ENCODE measurements at places on chromosomes 2 and 18. TPM values are rescaled to one million over a fixed set of nuclear protein-coding genes. Genes with fewer than 3 reads are reported as not detected.

GALR1 gene
- total RNA-seq: 0.06 TPM

TP53I3 gene
- total RNA-seq: 45.1 TPM

MROH2A gene
- not detected for total RNA-seq

SLC5A7 gene
- total RNA-seq: 0.88 TPM

MOCOS gene
- 5.8 TPM for total RNA-seq

HOXD13 gene
- not detected for total RNA-seq

GCKR gene
- total RNA-seq: 2.2 TPM

- DNase-seq: no peak
Measured at GRCh38 chr2:162720559-162721271, 117.9 kb downstream of the KCNH7 start.

DNA sequence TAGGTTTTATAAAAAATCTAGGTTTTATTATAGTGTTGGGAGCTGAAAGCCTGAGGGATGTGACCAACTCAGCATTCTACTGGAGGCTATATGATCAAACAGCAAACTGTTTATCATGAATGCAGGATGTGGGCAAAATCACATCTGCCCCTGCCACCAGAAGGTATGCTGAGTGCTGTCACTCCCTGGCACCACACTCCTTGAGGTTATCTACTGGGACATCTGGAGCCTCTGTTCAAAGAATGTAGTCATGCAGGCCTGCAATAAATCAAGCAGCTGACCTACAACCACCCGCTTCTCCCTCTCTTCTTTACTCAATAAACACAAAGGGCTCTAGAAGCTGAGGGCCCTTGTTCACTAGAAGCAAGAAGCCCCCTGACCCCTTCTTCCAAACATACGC, 328.4 kb upstream of the DDX18 start:
- DNase-seq: no peak

- peak; percentile 80 for DNase-seq
Measured at GRCh38 chr2:172172513-172173173, 69.9 kb upstream of the DLX2 start.

DNA sequence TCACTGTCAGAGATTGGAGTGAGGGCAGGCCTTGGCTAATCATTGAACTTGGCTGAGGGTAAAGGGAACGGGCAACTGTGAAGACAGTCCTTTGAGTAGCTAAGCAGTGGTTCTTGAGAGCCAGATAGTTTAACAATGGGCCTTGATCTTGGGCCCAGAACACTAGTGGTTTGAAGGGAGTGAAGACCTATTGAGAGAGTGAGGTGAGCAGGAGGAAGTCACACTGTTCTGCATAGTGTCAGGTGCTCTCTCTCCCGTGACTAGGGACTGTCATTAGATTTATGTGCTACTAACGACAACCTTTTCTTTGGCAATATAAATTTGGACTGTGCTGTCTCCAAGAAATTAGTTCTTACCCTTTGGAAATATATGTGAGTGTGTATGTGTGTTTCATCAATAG, 44.6 kb upstream of the ALMS1 start:
- no peak for DNase-seq

- no peak for DNase-seq
Measured at GRCh38 chr2:151374436-151374835, 17.0 kb downstream of the TNFAIP6 start.

- DNase-seq: peak; percentile 89
Measured at GRCh38 chr18:5294457-5295230, 882 bp downstream of the ZBTB14 start.

DNA sequence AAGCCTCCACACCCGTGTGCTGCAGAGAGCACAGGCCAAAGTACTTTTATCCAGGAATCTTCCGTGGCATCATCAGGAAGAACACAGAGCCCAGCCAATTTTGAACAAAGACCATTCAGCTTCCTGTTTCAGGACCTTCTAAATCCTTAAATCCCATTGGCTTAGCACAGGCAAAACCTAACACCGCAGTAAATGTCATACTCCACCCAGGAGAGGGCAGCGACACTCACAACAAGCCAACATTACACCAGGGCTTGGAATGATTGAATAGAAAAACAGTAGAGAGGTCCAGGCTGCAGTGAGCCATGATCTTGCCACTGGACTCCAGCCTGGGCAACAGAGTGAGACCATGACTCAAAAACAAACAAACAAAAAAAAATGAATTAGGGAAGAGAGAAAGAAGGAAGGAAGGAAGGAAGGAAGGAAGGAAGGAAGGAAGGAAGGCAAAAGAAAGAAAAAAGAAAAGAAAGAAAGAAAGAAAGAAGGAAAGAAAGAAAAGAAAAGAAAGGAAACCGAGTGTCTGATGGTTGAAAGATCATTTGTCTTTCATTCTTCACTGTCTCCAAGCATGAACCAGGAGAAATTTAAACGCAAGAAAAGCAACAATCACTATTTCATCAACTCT, 144.6 kb upstream of the SATB2 start:
- no peak for DNase-seq

DNA sequence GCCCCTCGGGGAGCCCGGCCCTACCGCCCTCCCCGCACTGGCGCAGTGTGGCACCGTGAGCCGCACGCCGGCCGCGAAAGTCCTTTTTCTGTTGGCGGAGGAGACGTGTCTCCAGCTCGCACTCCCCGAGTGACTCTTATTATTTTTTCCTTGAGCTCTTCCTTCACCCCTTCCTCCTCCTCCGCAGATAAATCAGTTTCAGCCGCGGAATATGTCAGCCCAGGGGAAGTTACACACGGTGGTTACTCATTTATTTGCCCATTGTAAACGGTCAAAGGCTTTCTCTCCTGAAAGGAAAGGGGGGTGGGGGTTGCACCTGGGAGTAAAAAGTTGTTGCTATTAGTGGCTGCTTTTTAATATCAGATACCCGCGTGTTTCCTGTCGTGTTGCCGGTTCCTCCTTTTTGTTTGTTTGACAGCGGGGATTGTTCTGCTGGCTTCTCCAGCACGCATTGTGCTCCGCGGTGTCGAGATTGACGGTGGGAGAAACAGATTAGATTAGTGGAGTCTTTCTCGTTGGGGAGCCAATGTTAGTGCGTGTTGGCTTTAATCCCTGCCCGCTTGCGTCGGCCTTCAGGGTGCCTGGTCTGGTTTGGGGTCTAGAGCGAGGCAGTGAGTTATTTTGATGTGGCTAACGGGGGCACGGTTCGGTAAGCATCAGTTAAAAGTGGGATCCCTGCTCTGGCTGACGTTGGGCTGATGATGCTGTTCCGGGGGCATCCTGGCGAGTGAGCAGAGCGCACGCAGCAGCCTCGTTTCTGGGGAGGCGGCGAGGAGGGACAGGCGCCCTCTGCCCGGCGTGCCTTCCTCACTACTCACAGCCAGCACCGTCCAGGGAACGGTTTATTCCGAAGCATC, 1.6 kb downstream of the CRIM1 start:
- peak; percentile 82 for DNase-seq

DNA sequence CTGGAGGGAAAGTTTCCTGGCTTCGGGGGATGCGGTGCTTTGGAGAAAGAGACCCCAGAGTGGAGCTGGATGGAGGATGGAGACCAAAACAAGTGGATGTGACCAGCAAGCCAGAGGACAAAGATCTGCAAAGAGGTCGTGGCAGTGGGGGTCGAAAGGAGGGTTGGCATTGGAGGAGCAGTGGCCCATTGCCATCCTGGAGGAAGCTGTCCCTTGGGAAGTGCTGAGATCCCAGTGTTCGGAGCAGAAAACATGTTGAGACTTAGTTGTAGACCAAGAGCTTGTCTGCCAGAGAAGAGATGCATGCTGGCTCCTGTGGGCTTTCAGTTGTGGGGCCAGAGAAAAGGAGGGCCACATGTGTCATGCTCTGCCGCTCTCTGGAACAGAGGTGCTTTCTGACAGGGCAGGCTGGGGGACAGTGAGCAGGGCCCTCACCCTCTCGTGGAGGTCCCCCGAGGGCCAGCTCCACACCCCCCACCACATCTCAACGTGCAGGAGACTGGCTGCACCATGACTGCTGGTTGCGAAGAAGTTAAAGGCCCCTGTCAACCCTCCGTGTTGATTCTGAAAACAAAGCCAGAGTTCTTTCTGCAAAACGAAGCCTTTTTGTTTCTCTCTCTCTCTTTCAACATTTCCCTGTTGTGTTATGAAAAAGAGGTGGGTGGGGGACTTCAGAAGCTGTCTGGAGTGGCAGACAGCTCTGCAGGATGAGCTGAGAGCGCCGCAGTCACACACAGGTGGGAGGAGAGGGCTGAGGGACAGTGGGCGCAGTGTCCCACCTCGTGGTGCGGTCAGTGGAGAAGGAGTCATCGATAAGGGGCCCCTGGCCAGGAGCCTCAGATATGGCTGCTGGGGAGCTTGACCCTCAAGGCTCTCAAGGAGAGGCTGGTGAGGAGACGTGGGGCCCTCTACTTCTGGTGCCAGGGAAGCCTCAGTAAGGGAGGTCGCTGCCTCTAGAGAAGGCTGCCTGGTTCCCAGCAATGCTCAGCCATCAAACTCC, 77.6 kb upstream of the BCL2L11 start:
- peak; percentile 22 for DNase-seq

DNA sequence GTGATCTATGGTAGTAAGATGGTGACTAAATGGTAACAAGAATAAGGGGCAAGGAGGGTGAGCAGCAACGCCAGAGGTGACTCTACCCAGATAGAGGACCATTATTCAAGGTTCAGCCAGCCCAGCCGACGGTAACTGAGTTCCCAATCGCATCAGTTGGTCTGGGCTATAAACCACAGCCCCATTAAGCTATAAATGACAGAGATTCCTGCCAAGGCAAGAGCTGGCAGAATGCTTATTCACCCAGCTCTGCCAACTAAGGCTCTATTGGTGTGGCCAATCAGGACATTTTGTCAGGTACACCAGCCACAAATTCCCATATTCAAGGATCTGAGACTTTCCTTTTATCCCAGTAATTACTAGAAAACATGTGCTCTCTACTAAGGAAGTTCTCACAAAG, 3.6 kb downstream of the CHN1 start:
- DNase-seq: no peak

DNA sequence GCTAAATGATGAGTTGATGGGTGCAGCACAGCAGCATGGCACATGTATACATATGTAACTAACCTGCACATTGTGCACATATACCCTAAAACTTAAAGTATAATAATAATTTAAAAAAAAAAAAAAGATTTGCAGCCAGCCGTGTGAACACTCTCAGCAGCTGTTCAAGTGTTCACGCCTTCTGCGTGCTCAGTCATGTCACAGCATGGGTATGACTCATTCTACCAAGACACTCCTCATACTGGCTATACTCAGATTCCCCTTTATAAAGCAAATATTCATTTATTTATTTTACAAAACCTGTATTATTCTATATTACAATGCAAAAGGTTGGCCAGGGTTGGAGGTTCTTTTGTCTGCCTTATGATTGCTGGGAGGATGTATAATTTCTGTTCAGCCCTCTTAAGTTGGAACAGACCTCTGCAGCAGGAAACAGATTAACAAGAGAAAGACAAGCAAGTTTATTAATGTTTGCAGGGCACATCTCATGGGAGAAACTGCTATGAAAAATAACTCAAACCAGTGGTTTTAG, 1230.6 kb upstream of the CHAC2 start:
- DNase-seq: no peak

DNA sequence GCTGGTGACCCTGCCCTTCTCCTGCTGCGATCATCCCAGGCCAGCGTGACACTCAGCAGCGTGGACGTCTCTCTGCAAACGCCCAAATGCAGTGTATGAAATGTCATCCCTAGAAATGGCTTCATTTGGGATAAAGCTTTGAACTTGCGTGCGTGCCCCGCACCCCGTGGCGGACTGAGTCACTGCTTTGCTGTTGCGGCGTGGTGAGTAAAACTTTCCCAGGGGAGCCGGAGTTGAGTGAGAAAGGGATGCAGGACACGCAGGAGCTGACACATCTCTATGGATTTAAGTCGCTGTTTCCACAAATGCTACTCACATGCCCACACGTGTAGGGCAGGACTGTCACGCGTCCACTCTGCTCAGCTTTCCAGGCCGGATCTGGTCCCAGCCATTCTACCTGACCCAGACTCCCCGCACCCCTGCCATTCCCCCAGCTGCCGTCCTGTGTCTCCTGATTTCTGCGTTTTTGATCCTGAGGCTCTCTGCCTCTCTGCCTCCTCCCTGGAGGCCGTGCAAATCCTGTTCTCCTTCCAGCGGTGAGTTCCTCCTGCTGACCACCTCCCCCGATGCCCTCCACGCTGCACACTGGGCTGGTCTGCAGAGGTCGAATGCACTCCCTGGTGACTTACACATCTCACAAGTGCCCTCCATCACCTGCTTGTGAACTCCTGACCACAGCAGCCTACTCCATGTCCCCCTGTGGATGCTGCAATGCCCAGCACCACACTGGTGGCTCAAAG, 88.9 kb downstream of the MBP start:
- no peak for DNase-seq

DNA sequence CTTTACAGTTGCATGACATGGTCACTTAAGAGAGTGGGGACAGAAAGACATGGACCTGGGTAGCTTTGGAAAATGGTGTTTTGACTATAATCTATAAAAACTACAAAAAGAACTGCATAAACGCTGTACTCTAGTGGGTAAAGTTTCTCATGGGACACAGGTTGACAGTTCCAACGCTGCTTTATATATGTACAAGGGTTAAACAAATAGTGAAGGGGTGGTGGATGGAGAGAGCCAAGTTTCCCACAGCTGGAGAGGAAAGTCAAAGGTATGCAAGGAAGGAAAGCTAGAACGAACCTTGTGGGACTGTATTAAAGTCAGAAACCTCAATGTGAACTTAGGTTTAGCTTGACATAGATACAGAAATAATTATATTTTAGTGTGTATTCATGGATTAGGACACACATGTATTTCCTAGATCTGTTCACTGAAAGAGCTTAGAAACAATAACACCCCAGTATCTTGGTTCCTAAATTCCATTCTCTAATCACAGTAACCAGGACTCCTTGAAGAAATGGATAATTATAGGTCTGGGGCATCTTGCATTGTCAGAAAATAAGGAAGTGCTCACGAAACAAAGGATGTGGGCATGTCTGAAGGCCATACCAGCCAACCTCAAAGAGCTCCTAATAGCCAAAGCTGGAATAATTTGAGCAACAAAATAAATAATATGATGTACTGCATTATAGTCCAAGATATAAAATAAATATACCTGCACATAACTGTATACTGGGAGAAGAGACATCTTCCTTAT, 28.8 kb downstream of the TANC1 start:
- no peak for DNase-seq

DNA sequence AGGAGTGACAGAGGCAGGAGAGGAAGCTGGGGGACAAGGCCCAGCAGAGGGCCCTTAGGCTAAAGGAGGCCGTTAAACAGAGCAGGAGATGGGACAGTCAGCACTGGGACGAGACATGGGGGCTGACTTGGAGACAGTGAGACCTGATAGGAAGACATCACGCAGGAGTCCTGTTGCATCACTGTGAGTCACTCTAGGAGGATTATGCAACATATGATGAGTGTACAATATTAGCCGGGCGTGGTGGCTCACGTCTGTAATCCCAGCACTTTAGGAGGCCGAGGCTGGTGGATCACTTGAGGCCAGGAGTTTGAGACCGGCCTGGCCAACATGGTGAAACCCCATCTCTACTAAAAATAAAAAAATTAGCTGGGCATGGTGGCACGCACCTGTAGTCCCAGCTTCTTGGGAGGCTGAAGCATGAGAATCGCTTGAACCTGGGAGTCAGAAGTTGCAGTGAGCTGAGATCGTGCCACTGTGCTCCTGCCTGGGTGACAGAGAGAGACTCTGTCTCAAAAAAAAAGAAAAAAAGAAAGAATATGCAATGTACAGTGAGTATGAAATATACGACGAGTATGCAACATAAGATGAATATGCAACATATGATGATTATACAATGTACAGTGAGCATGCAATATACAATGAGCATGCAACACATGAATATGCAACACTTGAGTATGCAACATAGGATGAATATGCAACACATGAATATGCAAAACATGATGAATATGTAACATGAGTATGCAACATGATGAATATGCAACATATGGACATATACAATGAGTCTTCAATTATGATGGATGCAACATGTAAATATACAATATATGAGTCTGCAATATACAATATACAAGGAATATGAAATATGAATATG, 83.3 kb upstream of the ID2 start:
- no peak for DNase-seq

GRCh38 chr18:74828200-74828599, 230.5 kb downstream of the ZNF407 start:
- DNase-seq: no peak
